HTR-8/SVneo (cell line): ENCODE measurements at places on chromosomes 13 and 19.

- DNase-seq: no peak
Measured at GRCh38 chr19:19662344-19662743, 1.1 kb downstream of the ATP13A1 start.

GRCh38 chr19:50897191-50897607 is 14.0 kb downstream of the KLK4 start:
- no peak for DNase-seq

GRCh38 chr19:5309438-5310204 is 31.0 kb downstream of the PTPRS start:
- DNase-seq: no peak

GRCh38 chr13:74210693-74211393 is 76.6 kb upstream of the KLF12 start:
- DNase-seq: no peak

- DNase-seq: no peak
Measured at GRCh38 chr19:1663852-1664251, 11.4 kb upstream of the TCF3 start.

- DNase-seq: no peak
Measured at GRCh38 chr13:110349239-110349638, 42.2 kb downstream of the COL4A2 start.

DNA sequence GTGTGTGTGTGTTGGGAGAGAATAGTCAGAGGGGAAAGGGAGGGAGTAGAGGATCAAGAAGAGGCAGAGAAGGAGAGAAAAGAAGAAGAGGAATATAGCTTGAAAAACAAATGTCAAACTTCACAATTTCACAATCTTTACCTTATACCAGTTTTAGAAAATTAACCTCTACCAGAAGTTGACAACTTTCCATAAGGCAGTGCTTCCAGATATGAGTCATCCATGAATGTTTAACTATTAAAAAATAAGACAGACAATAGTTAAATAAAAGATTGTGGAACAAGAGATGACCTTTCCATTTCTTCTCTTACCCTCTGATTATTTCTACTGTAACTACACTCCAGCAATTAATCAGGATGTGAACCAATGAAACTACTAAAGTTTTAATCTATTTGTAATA is 229.4 kb downstream of the ITGBL1 start:
- no peak for DNase-seq

DNA sequence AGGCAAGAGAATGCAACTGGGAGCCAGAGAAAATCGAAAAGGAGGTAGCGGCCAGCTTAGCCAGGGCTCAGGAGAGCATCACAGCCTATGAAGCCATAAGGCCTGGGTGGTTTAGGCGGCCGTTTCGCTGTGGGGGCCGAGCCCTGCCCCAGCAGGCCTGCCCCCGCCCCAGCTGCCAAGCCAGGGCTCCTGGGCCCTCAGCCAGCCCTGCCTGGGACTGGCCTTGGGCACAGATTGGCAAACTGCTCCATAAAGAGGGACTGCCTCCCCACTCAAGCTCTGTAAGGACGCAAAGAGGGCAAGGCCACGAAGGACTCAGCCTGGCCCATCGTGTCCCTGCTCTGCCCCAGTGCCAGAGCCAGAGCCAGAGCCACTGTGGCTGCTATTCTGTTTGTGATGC is 10.2 kb downstream of the ZNF653 start:
- DNase-seq: no peak

- DNase-seq: no peak
Measured at GRCh38 chr19:29365836-29366417, 153.0 kb upstream of the UQCRFS1 start.

- no peak for DNase-seq
Measured at GRCh38 chr13:40622761-40623160, 43.7 kb downstream of the FOXO1 start.

DNA sequence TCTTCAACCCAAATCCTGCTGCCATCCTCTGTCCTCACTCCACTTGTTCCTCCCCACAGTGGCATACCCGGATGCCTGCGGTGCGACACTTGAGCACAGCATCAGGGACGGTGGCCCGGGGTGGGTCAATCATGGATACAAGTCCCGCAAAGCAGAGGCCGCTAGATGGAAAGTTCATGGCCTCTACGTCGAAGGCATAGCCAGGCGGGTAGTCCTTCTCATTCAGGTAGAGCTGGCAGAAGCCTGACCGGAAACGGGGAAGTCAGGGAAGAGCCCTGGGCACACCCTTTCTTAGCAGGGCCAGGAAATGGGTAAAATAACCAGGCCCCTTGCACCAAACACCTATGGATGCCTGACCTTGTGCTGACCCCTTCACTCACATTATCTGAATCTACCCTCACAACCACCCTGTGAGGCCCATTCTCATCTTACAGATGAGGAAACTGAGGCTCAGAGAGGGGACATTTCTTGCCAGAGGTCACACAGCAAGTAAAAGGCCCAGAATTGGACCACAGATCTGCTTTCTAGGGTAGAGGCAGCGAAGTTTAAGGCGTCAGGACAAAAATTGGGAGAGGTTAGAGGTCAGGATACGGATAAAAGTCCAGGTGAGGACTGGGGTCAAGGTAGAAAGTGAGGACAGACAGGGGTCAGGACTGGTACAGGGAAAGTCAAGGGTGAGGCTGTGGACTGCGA is 6.5 kb downstream of the ATP4A start:
- DNase-seq: no peak

DNA sequence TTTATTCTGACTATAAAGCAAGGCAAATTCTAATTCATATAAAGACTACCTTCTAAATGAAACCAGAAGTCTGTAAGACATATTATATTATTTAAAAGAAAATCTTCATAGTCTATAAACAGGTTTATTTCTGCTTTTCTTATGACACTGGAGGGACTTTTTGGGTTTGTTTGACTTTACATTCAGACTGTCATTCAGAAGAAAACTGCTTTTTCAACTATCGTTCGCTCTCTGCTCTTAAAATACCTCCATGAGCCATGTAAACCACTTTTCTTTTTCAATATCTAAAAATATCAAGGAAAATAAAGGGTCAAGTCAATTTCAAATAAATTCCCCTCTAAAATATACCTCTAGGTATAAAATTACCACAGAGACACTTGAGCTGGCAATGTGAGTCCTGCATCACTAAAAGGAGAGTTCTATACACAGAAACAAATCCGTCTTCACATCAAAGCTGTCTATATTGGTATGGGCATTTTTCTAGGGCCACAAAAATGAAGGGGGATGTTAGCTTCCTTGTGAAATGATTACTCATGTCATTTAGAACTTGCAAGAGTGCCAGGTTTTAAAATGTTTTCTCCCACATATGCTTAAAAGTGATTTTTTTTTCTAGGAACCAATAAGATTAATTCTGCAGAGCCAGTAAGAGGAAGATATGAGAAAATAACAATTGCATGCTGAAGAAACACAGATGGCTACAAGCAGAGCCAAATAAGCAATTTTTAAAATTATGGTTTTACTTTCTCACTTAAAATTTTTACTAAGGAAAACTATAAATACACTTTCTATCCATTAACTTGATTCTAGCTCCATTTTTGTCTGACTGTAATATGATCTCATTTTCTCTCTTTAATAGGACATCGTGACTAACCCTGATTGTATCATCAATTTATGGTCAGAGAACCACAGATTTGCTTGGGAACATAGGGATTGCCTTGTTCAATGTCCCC is 181.8 kb downstream of the TBC1D4 start:
- peak; percentile 10 for DNase-seq

DNA sequence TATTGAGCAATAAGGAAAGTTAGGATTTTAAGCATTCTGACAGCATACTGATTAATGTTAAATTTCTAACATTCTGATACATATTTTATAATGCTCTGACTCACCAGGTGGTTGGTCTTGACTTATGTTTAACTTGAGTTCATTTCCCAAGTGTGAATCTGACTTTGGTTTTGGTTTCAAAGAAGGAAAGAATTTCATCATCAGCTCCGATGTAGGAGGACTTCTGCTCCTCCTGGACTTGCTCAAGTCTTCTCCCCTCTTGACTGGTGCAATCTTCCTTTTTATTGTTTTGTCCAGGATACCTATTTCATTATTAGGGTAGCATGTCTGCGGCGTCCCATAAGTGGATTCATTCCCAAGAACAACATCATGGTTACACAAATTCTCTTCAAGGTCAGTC is 141.3 kb downstream of the RNF17 start:
- no peak for DNase-seq

GRCh38 chr13:113045251-113046127 is 60.1 kb upstream of the F7 start:
- no peak for DNase-seq

DNA sequence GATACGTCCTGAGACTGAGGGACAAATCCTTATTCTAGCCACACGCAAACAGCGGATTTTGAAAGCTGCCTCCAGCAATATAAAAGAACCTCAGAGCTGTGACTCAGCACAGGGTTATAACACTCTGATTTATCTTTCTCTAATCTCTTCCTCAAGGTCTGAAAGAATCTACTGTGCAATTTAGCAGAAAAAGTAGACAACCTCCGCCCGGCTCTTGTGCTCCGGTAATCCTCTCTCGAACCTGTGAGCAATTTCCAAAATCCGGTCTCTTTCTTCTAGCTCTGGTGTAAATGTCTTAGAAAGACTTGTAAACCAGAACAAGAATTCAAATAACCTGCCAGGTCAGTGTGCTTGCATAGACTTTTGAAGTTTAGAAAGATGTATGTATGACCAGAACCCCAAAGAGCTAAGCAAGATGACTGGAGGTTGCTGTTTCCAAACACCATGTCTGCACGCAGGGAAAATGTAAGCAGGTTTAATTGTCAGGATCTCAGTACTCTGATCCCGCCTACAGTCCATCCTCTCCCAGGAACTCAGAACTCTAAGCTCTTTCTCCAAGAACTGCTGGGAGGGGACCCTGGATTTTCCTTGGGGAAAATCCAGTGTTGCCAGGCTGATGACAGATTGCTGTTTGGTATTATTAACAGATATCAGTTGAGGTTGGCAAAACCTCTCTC is 338.1 kb downstream of the RFC3 start:
- peak; percentile 19 for DNase-seq

DNA sequence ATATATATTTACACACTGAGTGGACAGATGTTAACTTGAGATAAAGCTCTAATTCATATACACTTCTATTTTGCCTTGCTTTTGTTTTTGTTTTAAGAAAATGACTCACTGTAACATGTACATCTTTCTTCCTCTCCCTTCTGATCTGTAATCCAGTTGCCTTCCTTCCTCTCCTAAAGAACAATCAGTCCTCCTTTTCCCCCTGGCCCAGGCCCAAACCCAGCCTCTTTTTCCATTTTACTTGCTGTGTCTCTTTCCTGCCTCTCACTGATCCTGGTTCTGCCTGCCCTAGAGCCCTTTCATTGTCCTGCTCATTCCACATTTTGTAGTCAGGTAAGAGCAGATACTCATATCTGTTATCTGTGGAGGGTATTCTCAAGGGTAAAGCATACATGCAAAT is 50.8 kb downstream of the ZAR1L start:
- no peak for DNase-seq

DNA sequence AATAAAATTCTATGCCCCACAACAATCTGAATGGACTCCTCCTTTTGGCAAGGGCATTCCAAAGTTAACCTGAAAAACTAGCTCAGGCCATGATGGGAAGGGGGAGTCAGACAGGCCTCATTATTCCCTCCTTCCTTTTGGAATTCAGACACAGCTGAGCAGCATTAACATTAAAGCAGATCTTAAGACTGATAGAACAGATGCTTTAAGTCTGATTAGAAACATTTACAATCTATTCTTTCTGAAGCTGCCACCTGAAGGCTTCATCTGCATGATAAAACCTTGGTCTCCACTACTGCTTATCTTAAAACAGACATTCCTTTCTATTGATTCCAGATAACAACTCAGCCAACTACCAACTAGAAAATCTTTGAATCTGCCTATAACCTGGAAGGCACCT is 98.9 kb downstream of the UGGT2 start:
- DNase-seq: no peak

- DNase-seq: peak; percentile 42
Measured at GRCh38 chr19:37506387-37507166, at the start of gene ZNF793. TSS of gene ZNF793 (plus strand) at chr19:37506939. CDS start at chr19:37523440, 16,501 bp downstream.

DNA sequence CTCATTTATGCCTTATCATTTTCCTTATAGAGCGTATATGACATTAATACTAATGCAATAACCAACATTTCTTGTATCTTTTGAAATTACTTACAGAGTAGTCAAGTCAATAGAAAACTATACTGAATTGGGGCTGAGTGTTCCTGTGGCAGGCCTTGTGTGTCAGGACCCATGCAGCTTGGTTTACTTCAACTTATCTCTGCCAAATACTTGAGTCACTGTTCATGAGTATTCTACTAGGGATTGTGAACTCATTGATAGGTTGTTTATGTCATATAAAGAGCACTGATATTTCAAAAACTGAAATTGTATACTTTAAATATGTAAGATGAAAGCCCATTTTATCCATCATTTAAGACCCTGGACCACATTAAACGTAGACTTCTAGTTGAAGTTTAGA is 688.6 kb upstream of the SLITRK1 start:
- DNase-seq: no peak

DNA sequence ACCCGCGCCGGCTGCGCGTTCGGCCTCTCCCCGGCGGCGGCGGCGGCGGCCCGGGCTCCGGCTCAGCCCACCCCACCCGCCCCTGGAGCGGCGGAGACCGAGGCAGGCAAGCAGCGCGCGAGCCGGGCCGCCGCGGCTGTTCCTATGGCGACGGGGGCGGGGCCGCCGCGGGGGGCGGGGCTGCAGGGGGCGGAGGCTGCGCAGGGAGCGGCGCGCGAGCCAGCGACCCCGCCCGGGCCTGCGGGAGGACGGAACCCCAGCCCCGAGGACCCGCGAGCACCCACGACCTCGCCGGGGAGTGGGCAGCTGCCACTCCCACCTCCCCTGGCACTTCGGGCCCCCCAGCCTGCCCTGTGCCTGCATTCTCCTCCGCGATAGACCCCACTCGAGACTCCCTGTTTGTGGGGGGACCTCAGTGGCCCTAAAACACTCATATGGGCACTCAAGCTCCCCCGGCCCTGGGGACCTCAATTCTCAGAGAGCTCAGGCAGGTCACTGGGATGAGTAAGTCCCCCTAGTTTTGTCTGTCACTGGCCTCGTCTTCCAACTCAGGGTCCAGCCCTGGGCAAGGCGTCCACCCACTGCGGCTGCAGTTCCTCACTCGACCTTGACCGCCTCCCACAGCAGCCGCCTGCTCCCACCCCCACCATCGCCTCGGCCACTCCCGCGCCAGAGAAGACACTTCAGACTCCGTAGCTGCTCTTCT is at the start of gene CTXN1:
TSS of gene CTXN1 (minus strand) at position 115 of the 706 bp plus-strand sequence. CDS start 597 bp downstream, outside the sequence.
- no peak for DNase-seq

DNA sequence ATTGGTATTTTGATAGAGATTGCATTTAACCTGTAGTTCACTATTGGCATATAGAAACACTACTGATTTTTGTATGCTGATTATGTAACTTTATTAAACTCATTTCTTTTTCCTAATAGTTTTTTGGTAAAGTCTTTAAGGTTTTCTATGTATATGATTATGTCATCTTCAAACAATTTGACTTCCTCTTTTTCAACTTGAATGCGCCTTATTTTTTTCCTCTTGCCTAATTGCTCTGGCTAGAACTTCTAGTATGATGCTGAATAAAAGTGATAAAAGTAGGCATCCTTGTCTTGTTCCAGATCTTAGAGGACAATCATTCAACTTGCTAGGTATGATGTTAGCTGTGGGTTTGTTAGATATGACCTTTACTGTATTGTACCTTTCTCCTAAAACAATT is 1034.9 kb downstream of the PCDH9 start:
- no peak for DNase-seq
